H9 (cell line): ENCODE measurements at places on chromosomes 16 and 17. TPM values are rescaled to one million over a fixed set of nuclear protein-coding genes. Genes with fewer than 3 reads are reported as not detected.

DNA sequence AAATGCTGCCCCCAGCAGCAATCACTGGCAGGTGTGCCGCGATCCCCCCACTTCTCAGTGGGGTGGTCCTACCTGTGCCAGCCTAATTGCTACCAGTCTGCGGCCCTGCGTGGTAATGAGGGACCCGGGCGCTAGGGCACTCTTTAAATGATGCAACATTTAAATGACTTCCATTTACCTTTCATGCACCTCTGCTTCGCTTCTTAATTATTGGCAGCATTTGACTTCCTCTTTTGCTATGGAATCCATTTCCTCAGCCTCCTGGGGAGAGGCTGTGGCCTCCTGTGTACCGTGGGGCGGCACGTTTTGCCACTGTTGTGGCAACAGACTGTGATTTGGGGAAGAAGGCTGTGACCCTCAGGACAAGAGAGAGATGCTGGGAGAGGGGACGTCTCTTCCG, 86.1 kb downstream of the RPA1 start:
- DNase-seq, result no peak

DNA sequence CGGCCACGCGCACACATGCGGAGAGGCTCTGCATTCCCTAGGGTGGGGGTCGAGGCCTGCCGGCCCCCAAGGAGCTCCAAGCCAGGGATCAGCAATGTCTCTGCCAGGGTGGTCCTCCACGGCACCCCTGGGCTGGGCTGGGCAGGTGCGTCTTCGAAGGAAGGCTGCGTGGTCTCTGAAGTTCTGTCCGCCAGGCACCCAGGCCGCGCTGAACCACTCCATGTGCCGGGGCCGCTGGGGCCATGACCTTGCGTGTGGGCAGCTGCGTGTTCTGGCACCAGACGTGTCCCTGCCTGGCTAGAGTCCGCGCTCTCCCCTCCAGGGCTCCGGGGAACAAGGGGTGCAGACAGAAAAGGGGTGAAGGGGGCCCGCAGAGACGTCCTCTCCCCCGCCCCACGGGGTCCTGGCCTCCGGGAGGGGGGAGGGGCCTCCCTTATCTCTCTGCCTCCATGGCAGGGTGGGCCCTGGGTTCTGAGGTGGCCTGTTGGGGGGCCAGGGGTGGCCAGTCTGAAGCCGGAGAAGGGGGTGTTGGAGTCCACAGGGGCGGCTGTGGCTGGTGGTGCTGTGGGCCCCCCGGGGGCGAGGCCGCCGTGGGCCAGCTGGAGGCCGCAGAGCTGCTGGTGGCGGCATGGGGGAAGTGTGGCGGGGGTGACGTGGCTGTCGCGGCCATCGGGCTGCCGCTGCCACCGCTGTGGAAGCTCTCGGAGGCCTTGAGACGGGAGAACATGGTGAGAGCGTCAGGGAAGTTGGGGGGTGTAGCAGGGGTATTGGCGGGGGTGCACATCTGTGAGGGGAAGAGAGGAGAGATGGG, 5.3 kb downstream of the UBALD1 start:
- no peak for DNase-seq

DNA sequence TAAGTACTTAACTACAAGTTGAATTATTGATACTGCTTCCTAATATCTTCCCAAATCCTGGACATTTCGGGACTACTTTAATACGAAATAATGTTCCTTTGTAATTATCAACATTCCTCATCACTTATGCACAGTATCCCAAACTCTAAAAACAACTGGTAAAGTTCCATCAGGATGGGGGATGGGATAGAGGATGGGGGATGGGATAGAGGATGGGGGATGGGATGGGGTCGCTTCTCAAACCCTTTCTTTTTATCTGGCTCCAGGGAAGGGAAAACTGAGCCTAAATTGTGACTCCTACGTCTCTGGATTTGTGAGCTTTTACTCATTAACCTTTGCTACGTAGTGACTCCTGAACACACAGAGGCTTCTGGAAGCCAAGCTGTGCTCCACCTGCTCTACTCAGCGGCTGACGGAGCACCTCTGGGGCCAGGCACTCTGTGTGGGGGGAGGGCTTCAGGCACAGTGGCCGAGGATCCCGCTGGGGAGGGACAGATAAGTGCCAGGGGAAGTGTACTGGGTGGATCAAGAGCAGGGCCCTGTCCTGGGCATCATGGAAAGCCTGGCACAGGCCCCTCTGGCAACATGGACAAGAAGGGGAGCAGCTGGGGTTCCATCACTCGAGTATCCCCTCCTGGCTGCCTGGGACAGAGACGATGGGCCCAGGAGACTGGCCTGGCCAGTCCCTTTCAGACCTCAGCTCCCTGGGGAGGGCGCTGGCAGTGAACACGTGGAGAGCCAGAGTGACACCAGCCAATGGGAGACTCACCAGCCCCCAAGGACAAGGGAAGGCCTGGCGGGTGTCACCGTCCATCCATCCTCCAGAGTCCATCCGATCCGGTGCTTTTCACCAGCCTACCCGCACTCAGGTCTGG, 56.2 kb downstream of the PGS1 start:
- DNase-seq, result no peak

DNA sequence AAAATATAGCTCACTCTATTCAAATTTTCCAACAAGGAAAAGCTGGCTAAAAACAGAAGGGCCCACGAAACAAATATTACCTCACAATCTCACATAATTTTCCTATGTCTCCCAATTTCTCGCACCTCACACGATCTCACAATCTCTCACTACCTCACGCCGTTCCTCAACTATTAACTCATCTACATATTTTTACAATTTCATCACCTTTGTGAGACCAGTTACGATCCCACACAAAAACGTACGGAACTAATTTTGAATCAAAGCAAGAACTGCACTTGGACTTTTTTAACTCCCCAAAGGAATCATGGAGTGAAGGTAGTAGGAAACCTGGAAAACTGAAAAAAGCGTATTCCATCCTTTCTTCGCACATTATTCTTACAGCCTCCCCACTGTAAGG, 1.1 kb downstream of the CBX1 start:
- DNase-seq, result no peak

- DNase-seq, result no peak
Measured at GRCh38 chr17:40112718-40113109, 9.1 kb upstream of the MSL1 start.

ADAMTS18 gene
- 0.07 and 0.09 TPM in 2 replicates for total RNA-seq

CCL1 gene
- not detected in 2 replicates for total RNA-seq

SLC6A2 gene
- total RNA-seq, result 0.24 TPM in 1 of 2 replicates, not detected in the other

RSKR gene
- 25.2 and 25.8 TPM in 2 replicates for total RNA-seq
